ENCODE measurements at places on chromosomes 2 and 18.

DNA sequence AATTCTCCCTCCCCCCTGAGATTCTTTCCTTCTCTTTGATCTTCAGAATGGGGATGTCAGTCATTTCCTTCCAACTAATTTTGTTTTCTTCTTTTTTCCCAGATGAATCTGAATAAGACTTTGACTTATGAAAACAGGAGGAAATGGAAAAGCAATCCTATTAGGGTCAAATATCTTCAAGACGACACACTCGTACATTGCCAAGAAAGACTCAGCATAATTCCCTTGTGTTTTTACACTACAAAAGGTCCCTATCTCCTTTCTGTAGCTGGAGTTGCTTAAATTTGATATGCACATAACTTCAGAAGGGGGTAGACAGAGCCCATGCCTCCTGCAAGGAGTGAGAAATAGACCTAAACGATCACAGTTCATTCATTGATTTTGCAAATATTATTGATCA, 230.3 kb upstream of the RBBP8 start:
- no peak for DNase-seq

GRCh38 chr2:237966250-237966564, 607 bp upstream of the UBE2F start:
- no peak for DNase-seq

GRCh38 chr18:32010124-32010721, 8.4 kb upstream of the RNF125 start:
- peak; percentile 2 for DNase-seq

GRCh38 chr2:227834423-227834822, 20.8 kb downstream of the CCL20 start:
- no peak for DNase-seq

GRCh38 chr2:191790737-191791136, 56.2 kb downstream of the CAVIN2 start:
- no peak for DNase-seq

GRCh38 chr2:181421131-181421458, 36.1 kb upstream of the ITGA4 start:
- DNase-seq: no peak

Measured in iPS DF 6.9 (cell line).